ENCODE measurements at places on chromosomes 4 and X.
A peak's percentile ranks its signal among the peaks of the same experiment; 100 is the strongest.

- DNase-seq, result no peak
Observed at GRCh38 chrX:153933748-153934147, 1.1 kb downstream of the NAA10 start.

- DNase-seq, result no peak
Observed at GRCh38 chr4:184503869-184504300, 29.5 kb upstream of the IRF2 start.

DNA sequence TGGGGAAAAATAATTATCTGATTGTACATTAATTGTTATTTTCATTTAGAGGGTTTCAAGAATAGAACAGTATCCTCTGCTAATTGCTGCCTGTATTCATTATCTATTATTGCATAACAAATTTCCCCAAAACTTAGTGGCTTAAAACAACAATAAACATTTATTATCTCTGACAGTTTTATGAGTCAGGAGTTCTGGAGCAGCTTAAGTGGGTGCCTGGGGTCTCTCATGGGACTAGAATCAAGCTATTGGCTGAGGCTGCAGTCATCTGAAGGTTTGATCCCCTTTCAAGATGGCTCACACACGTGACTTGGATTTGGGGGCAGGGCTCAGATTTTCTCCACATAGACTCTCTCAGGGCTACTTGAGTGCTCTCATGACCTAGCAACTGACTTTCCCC, 98.1 kb upstream of the JADE1 start:
- DNase-seq, result no peak

DNA sequence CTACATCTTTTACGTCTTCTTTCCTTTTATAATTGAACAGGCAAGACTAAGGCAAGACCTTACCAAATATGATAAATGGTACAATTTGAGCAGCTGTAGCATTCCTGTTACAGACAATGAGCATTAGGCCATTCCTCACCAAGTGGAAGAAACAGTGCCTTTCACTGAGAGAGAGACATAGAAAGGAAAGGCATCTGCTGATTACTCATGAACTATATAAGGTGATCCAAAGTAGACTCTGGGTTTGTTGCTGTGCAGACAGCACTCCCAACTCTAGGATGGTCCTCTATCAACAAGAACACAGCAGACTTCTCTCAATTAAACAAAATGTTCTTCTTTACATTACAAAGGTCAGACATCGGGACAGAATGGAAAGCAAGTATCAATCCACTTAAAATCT, 91.9 kb downstream of the FAM13A start:
- DNase-seq, result no peak

DNA sequence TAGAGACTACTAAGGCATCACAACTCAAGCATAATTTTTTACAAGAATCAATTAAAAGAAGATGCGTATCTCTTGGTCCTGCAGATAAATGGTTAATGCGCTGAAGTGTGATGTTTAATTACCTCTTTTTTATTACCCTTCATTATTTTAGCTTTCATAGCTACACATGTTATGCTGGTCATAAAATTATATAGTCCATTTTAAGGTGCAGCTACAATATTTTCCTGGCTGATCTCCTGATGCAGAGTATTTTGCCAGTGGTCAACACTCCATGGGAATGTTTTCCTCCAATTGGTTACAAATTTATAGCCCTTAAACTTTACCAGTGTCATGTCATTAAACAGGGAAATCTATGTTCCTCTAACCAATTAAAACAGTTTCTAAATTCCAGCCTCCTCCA, 1617.2 kb downstream of the PCDH7 start:
- no peak for DNase-seq

DNA sequence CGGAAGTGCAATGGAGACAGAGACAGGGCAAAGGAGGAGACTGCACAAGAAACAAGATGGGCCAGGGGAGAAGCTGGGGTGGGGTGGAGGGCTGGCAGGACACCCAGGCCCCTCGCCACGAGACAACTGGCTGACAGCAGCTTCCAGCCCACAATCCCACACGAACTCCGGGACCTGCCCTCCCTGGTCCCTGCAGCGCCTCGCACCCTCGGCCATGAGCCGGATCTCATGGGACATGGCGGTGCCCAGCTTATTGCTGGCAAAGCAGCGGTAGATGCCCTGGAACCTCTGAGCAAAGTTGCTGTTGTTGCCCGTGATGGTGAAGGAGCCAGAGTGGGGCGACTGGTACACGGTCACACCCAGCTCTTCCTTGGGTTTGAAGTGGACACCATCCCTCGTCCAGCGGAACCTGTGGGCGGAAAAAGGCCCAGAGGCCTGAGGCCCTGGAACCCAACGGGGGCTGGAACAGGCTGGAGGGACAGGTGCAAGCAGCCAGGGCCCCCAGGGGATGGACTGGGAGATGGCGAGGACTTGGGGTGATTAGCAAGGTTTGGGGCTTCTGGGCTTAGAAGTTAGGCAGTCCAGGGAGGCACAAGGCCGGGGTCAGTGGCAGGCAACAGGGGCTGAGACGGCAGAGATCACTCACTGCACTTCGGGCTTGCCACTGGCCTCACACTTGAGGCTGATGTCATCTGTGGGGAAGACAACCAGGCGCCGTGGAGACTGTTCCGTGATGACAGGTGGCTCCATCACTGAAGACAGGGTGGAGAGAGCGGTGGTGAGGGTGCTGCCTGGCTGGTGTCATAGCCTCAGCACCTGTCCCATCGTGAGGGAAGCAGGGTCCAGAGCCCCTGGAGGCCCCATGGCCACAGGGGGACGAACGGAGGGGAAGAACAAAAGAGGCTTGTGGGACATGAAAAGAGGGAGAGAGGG, 13.8 kb downstream of the L1CAM start:
- DNase-seq, result no peak

GRCh38 chr4:146342600-146343192, 128.4 kb downstream of the REELD1 start:
- DNase-seq, result peak; percentile 50

GRCh38 chr4:15182600-15183220, 180.4 kb downstream of the CPEB2 start:
- peak; percentile 25 for DNase-seq

DNA sequence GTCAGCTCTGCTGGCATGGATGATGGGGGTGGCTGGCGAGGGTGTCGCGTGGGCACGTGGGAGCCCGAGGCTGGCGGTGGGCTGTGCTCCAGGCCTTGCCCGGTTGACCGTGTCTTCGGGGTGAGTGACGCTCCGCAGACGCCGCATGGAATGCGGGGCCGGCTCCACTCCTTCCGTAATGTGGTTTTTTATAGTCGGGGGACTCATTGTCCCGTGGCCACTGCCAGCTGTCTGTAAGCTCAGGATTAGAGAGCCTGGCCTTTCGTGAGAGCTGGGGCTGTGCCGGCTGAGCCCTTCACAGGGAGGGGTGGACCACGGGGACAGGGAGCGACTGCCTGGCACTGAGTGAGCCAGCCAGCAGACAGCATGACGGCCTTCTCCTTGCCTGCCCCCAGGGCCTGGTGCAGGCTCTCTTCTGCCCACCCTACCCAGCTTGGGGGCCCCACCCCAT, 20.4 kb downstream of the DOK7 start:
- DNase-seq, result no peak

DNA sequence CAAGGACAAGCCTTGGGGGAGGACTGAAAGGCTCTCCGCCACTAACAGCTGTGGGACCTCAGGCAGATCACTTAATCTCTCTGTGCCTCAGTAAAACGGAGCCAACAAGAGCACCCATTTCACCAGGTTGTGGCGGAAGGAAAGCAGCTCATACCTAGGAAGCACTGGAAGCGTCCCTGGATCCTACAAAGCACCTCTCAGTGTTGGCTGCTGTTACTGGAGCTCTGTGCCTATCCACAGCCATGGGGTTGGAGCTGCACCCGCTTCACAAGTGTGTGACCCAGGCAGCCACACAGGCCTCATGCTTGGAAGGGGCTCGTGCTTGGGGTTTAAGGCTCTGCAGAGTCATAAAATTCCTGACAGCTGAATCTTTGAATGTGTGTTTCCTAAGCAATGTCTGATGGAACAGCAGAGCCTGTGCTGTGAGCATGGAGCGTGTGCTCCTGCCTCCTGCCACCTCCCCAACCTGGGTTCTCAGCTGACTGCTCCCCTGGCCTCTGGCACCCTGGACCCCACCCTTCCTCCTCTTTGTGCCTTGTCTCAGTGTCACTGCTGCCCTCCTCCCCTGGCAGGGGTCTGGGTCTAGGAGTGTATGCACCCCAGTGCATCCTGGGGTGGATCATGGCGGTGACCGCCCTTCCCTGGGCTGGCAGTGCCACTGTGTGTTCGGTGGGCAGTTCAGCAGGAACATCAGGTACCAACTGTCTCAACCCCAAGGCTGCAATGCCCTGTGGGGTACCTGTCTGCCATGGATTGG, 14.4 kb upstream of the MAN2B2 start:
- no peak for DNase-seq

GRCh38 chr4:70754470-70754869, 32.7 kb downstream of the RUFY3 start:
- DNase-seq, result no peak

GRCh38 chr4:149293046-149293649, 522.5 kb downstream of the IQCM start:
- DNase-seq, result no peak

- no peak for DNase-seq
Observed at GRCh38 chr4:1201851-1202525, 29.6 kb upstream of the SPON2 start.

- DNase-seq, result no peak
Observed at GRCh38 chr4:82642331-82642730, 80.5 kb upstream of the TMEM150C start.

DNA sequence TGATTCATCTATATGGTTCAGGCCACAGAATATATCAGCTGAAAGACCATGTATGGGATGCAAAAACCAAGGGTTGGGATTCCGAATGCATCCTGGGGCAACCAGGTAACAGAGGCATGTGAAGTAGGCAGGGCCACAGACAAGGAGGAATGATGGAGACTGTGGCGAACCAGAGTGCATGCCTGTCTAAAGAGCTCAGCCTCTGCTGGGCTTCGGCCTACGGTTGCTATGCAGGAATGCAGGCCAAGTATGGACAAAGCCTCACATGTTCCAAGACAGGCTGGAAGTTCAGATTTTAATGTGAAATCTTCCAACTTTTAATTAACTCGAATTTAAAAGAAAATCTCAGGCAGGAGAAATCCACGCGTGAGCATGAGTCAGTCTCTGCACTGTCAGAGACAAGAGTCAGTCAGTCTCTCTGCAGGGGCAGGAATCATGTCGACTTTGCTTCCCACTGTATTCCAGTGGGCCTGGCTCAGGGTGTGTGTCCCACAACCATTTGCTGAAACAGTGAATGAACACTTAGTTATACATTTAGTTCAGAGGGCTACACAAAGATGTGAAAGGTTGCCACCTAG, 344.4 kb downstream of the UNC5C start:
- no peak for DNase-seq

DNA sequence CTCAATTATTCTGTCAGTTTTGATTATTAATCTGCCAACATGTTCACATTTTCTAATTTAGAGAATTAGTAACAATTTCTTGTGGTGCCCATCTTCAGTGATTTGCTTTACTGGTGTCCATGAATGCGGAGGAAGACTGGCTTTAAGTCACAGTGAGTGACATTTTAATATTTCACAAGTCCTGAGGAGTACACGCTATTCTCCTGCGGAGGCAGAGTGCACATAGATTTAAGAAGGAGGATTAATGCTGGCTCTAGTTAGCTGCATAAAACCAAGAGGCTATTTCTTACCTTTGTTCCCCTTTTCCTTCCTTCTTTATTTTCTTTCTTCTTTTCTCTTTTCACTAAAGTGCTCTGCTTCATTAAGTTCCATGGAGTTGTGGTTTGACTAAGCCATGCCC, 495.2 kb upstream of the IGFBP7 start:
- no peak for DNase-seq

GRCh38 chr4:10743357-10743756, 58.8 kb upstream of the CLNK start:
- no peak for DNase-seq

DNA sequence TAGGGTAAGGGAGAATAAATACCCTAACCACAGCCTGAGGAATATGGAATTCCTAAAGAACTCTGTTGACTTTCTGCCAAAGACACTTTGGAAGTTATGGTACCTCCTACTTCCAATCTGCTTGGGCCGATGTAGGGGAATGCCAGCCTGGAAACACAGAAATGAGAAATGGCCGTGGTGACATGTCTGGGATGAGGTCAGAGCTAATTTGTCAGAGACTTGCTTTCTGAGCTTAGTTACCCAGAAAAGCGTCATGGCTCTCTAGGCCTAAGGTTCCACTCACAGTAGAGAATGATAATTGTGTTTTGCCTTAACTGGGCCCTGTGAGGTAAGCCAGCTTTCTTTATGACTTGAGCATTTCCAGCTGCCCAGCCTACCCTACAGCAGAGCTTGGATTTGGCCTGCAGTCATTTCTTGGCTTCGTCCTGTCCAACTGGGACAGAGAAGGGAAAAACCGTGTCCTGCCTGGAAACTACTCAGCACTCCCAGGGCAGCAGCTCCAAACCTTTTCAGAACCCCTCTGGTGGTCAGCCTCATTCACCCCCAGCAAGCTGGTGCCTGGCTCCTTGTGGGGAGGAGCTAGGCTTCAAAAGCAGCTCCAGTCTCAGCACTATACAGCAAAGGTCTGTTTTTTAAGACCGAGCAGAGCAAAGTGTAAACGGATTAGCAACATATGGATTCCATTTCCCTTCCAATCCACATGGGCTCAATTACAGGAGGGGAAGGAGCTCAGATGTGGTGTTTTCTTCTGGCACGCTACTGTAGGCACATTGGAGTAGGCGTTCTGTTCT, 92.3 kb downstream of the RLIM start:
- DNase-seq, result no peak

- peak; percentile 29 for DNase-seq
Observed at GRCh38 chrX:20061855-20062254, 54.9 kb downstream of the MAP7D2 start.

DNA sequence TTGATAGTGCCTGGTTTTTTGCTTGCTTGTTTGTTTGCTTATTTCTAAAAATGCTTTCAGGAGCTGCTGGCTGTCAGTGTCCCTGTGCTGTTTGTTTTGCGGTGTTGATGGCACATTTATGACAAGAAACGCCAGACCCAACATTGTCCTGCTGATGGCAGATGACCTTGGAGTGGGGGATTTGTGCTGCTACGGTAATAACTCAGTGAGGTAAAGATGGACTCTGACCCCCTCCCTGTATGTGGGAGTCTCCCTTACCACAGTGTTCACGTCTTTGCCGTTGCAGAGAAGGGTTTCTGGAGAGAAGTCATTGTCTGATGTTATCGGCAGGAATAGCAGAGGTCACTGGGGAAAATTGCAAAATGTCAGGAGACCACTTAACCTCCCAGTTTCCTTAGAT, at the start of gene ARSH:
Gene ARSH, plus strand, starts transcription at position 52 of the 400 bp plus-strand sequence. Its CDS starts 67 bp downstream, at position 119.
- DNase-seq, result no peak
